ENCODE measurements at places on chromosomes 4 and X.
A peak's percentile ranks its signal among the peaks of the same experiment; 100 is the strongest.

- DNase-seq: no peak
Observed at GRCh38 chr4:106507440-106507839, 138.9 kb upstream of the GIMD1 start.

- no peak for DNase-seq
Observed at GRCh38 chrX:40090050-40090804, 7.5 kb downstream of the BCOR start.

DNA sequence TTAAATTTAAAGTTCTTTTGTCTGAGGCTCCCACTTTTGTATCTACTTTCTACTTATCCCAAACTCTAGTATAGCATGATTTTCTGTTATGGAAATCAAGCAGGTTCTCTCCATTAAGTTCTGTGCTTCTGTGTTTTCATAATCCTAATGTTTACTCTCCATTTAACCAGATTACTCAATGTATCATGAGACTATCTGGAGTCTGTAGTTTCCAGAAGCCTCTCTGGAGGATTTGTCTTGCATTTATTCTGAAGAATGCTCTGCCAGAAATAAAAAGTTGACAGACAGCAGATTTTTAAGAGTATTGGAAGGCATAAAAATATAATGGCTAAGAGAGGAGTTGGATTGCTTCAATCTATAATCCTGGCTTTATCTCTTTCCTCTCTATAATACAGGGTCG, 39.2 kb upstream of the PLS3 start:
- no peak for DNase-seq

DNA sequence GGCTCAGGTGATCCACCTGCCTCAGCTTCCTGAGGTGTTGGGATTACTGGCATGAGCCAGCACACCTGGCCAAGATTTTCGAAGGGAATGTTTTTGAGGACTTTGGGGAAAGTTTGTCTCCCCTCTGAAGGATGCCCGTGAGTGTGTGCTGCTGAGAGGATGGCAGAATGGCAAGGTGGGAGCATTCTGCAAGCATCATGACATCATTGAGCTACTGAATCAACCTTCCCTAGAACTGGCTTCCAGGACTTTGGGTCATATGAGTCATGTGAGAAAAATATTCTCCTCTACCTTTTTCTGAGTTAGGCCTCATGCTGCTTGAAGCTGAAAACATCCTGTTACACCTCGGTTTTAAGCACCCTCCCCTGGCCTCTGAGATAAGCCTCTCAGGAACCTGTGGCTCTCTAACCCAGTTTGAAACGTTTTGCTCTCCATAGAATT, 31.0 kb downstream of the TMEM131L start:
- peak; percentile 64 for DNase-seq

DNA sequence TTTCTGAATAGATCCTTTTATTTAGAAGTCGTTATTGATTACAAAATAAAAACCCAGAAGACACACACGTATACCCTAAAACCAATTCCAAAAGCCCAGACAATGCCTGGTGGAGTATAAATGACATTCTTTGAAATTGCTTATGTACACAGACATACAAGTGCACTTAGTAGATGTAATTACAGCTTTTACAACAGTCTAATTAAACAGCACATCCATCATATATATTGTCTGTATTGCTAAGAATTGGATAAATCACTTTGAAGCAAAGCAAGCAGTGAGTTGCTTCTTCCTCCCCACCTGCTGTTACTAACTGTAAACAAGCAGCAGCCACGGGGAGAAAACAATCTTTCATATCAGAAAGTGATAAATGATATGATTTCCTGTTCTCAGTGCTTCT, 645.7 kb downstream of the TLL1 start:
- DNase-seq: no peak

- DNase-seq: peak; percentile 52
Observed at GRCh38 chr4:26542991-26543390, 40.9 kb upstream of the TBC1D19 start.

DNA sequence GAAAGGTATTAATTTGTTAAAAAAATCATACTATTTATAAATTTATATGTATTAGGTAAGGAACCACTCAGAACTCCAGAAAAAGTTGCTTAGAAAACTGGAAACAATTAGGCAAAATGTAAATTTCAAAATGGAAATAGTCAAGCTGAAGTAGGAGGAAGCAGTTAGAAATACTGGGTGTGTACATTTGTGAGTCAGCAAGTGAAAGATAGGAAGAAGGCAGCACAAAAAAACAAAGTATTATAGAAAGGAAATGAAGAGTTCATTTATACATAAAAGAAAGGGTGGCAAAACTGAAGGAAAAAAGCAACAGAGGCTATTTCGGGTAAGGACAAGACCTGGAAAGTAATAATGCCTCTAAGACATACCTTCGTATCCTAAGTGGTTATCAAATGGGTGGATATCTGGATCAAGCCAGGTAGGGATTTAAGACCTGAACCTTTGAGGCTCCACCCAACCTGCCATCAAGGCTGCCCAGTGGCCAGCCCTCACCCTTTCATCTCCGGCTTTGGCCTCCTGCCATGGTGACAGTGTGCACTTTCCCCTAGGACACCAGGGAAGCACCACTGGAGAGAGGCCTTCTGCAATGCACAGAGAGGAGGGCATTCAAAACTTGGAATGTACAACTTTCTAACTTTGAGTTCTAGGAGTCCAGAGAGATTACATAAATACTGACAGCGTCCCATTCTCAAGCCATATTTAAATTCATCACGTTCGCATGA, at the start of gene LRRC66:
LRRC66 (minus strand) TSS at position 428 of the 722 bp plus-strand sequence. CDS start 2,750 bp downstream, outside the sequence.
- no peak for DNase-seq

- DNase-seq: no peak
Observed at GRCh38 chr4:98939438-98939837, 10.5 kb upstream of the EIF4E start.

GRCh38 chr4:105060628-105061027, 86.0 kb upstream of the TET2 start:
- DNase-seq: peak; percentile 75

- DNase-seq: peak; percentile 81
Observed at GRCh38 chrX:132219343-132219768, at the start of gene RAP2C. Gene RAP2C (minus strand): TSS chrX:132219447. CDS start chrX:132217268, 2,179 bp downstream.

- DNase-seq: no peak
Observed at GRCh38 chrX:30248854-30249253, 1.9 kb downstream of the MAGEB1 start.

DNA sequence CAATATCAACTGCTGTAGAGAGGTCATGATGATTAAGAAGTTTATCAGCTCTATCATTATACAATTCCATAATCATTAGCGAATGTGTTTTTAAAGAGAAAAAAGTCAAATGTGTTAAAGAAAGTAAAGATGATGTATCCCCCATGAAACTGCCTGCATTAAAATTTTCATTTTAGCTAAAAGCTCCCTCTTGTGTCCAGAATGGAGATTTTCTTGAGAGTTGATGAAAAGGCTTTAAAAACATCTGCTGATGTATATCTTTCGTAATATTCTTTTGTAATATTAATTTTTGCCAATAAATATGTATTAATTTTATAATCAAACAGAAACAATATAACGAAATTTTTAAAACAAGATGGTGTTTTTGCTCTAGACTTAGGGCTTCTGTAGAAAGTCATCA, 52.1 kb upstream of the LHFPL1 start:
- peak; percentile 16 for DNase-seq

DNA sequence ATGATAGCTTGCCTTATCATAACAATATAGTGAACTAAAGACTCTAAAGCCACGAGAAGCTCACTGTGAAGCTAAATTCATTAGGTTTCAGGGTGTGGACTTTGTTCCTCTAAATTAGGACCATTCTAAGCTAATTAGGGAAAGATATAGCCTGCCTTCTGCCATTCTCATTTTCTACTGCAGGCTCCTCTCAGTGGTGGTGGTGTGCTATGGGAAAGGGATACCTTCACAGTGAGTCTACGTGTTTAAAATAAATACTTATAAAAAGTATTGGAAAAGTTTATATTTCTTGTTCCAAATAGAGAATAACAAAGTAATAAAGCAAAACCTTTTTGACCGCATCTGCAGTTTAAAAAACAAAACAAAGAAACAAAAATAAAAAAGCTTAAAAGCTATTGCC, 327.7 kb downstream of the PAPSS1 start:
- no peak for DNase-seq

GRCh38 chr4:183097231-183098018, 1.6 kb upstream of the WWC2 start:
- DNase-seq: no peak

DNA sequence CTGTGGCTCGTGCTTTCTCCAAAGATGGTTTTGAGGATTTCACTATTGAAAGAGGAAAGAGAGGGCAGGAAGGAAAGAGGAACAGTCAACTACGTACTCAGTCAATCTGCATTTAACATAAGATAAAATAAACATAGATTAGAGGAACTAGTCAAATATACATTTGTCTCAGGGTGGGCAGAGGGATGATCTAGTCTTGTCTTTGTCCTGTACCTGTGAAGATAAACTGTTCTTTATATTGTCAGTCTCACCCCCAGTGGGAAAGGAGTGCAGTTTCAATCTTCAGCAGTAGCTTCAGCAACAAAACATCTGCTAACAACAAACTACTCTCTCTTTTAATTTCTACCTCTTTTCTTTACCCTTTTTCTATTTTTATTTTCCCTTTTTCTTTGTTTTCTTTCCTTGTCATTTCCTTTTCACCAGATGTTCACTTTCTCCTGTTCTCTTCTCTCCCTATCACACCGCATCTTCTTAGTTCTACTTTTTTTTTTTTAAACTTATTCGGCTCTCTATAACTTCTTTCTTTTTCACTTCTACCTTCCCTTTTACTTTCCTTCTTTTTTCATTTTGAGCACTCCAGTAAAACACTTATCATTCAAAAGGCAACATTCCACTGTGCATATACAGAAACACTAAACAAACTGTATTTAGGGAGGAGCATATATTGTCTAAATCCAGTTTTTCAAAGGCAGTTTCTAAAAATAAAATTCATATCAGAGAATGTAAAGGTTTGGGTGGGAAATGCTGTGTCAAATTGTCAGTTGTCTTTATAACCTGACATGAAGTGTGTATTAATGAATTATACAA, 51.4 kb upstream of the GUCY1A1 start:
- no peak for DNase-seq

- DNase-seq: no peak
Observed at GRCh38 chr4:61214680-61215079, 14.6 kb downstream of the ADGRL3 start.

- no peak for DNase-seq
Observed at GRCh38 chrX:26999634-27000033, 463.5 kb downstream of the PPP4R3C start.

DNA sequence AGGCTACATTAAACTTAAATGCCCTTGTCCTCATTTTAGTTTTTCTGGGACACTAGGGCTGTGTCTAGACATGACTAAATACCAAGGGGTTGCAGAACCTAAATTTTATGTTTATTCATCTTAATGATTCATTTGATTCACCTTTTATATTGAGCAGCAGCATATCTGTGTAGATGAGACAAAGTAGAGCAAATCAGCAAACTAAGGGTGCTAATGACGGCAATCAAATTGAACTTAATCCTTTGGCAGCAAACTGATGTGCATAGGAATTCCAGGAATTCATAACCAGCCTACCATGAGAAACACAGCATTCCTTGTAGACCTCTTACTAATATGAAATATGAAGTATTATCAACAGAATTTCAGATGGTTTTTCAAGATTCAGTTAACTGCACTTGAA, 25.1 kb downstream of the EPHA5 start:
- no peak for DNase-seq

GRCh38 chr4:131054489-131055019, 1958.6 kb downstream of the C4orf33 start:
- DNase-seq: no peak

DNA sequence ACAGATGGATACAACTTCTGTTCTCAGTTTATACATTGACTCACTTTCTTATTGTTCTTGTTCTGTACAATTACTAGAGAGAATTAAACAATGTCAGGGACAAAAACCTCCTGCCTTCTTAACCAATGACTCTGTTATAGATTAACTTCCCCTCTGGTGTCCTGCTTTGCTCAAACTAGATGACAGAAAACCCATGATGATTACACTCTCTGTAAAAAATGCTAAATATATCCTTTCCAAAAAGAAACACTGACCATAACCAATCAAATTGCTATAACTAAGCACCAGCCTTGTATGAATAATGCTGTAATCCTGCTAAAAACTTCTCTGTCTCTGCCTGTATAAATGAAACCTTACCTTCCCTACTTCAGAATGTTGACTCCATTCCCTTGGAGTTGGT, 29.8 kb upstream of the IL13RA2 start:
- no peak for DNase-seq

- no peak for DNase-seq
Observed at GRCh38 chrX:70497026-70497425, 52.4 kb downstream of the DLG3 start.

DNA sequence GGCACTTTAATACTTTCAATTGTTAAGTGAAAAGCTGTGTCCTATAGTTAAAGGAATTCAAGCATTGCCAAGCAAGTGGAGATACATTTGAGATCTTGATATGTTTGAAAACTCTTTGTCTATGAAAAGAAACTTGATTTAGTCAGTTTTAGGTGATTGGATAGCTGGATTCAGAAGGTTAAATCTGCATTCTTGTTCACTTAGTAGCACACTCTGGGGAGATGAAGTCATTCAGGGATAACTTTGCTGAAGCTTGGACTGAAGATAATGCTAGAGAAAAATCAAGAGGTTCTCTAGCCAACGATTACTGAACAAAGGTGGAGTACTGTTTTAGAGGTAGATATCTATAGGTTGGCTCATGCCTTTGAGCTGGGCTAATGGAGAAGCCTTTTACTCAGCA, 90.6 kb downstream of the DCAF8L2 start:
- no peak for DNase-seq

DNA sequence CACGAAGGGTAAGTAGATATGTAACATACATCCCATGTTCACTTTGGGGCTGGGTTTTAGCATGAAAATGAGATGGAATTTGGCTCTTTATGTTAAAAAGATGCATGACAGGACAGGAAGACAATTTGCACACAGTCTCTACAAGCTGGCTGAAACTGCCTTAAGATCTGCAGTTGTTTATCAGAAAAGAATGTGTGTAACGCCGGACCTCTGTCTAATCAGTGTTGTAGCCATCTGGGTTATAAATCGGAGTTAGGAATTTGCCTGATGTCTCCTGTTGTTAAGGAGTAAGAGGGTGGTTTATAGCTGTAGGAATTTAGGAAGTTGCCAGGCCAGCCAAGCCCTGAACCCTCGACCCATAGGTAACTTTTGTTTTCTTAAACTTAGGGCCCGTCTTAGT, 562.9 kb upstream of the FAT1 start:
- DNase-seq: peak; percentile 35

- peak; percentile 40 for DNase-seq
Observed at GRCh38 chrX:102345916-102346315, 93.9 kb downstream of the NXF2B start.

DNA sequence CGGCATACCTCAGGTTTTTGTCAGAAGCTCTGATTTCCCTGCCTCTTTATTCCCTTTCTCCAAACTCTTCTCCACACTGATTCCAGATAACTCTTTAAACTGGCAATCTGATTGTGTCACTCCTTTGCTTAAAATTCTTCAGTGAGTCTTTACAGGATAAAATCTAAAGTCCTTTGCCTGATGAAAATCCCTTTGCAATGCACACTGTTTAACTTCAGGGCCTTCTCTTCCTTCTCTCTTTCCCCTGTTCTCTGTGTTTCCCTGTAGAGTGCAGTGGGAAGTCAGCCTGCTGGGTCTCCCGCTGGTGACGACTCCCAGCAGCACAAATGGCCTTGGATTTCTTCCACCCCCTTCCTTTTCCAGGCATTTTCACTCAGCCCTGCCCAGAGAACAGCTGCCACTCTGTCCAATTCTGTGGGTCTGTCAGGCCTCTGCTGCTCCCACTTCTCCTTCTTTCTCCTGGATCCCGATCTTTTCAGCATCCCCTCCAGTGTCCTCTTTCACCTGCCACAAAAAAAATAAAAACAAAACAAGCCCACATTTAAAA, 189.9 kb upstream of the NWD2 start:
- DNase-seq: no peak

GRCh38 chr4:1964443-1964842, 44.3 kb downstream of the NELFA start:
- no peak for DNase-seq

GRCh38 chr4:98581126-98581525, 77.3 kb downstream of the TSPAN5 start:
- no peak for DNase-seq

Data from M059J (cell line).